ENCODE measurements at places on chromosomes 5 and 9.

- DNase-seq, result no peak
Measured at GRCh38 chr9:73234008-73234360, 82.3 kb downstream of the ANXA1 start.

DNA sequence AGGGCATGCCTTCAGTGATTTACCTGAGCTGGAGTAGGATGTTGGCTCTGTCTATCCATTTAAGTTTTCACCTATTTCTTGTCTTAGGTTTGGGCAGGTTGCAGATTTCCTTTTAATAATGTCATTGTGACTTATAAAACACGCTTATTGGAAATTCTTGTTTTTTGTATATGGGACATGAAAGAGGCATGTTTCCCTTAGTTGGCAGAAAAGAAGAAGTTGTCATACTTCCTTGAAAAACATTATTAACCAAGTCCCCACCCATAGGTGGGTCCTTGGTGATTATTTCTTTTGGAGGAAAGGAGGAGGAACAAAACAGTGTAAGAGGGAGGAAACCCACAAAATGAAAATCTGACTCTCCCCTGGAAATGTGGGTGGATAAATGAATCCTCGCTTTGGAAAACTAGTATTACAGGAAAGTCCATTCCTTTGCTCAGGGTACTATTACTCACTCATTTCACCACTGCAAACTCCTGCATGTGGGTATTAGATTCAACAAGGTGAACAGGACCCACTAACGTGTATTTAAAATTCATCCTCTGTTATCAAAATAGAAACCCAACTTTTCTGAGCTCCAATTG is 9.3 kb downstream of the CER1 start:
- peak; percentile 33 for DNase-seq

DNA sequence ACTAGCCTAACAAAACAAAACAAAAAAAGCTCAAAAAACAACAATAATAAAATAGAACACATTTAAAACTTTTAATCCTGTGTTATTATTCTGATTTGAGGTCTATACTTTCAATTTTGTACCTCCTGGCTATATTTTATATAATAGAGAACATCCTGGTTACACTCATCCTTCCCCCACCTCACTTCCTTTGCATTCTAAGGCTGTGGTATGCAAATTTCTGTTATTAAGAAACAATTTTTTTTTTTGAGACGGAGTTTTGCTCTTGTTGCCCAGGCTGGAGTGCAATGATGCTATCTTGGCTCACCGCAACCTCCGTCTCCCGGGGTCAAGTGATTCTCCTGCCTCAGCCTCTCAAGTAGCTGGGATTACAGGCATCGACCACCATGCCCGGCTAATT is 3.1 kb upstream of the RPL37 start:
- DNase-seq, result no peak

DNA sequence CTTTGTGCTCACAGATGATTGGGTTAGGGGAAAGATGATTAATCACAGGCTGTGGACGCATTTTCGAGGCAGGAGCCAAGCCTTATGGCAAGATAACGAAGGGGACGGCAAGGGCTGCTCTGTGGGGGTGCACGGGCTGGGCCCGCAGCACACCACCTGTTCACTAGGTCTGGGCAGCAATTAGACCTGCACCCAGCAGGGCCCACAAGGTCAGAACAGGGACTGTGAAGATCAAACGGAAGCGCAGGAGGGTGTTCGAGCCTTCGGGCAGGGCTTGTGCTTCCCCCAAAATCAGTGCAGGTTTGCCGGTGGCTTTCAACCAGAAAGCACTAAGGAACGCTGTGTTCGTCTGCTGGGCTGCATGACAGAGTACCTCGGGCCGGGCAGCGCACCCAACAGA is 73.7 kb downstream of the UBE2QL1 start:
- DNase-seq, result no peak

DNA sequence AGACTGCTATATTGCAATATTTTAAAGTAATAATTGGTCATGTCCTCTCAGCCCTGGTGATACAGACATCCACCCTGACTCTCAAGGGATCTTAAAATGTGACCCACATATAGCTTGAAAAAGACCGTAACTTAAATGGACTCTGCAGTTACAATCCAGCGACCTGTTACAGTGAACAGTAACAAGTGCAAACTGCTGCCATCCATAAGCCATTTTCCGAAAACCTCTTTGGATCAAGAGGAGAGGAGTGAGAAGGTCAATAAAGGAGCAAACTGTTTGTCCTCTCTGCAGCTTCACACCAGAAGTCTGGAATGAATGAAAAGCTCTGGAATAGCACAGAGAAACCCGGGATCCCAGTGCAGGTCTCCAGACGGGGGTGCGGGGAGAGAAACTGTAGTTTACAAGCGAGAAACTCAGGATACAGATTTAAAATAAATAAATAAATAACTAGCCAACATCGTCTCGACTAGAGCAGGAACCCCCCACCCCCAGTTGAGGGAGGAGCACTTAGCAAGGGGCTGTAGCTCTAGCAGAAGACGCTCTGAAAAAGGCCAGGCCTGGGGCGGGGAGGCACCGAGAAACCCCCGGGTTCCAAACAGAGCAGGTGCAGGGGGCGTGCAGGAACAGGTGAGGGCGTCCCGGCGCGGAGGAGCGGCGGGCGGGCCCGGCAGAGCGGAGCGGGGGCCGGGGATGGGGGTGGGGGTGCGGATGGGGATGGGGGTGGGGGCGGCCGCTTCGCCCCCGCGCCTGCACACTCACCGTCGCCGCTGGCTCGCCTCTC is 572 bp downstream of the ZDHHC21 start:
- no peak for DNase-seq

GRCh38 chr9:127817881-127818434 is 15.3 kb downstream of the FPGS start:
- no peak for DNase-seq

DNA sequence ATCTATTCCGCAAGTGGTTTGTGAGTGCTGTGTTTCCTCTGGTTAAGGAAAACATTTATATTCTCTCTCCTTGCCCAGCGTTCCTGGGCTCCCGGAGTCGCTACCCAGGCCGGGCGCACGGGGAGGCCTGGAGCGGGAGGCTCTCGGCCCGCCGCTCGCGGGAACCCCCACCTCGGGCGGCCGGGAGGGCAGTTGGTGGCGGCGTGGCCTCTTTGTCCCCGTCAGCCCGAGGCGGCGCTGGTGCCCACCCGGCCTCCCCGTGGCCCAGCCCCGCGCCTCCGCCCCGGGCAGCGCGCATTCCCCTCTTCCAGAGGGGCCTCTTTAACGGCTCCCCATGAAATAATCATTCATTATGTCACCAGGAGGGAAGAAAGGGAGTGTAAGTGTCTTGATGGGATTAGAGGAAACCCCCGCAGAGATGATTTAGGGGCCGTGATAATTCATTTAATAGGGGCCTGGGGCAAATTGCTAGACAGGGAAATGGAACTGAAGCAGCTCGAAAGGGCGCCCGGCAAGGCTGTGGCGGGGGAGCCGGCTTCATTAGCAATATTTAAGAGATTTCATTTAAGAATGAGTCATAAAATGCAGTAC is 181.9 kb upstream of the TBCA start:
- no peak for DNase-seq
